ENCODE measurements at places on chromosomes 4 and X.
A peak's percentile ranks its signal among the peaks of the same experiment; 100 is the strongest.

DNA sequence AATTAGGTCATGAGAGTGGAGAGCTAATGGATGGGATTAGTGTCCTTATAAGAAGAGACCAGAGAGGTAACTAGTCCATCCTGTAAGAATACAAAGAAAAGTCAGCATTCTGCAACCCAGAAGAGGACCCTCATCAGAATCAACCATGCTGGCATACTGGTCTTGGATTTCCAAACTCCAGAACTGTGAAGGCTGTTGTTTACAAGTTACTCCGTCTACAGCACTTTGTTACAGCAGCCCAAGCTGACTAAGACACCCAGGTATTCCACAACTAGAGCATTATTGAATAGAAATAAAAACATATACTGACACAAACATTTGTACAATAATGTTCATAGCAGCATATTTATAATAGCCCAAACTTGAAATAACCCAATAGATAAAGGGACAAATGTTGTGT, 9.2 kb downstream of the TMEM156 start:
- DNase-seq = no peak

- DNase-seq = no peak
Observed at GRCh38 chrX:78957768-78958130, 12.6 kb downstream of the P2RY10 start.

- no peak for DNase-seq
Observed at GRCh38 chr4:40953283-40954087, 203.7 kb downstream of the NSUN7 start.

DNA sequence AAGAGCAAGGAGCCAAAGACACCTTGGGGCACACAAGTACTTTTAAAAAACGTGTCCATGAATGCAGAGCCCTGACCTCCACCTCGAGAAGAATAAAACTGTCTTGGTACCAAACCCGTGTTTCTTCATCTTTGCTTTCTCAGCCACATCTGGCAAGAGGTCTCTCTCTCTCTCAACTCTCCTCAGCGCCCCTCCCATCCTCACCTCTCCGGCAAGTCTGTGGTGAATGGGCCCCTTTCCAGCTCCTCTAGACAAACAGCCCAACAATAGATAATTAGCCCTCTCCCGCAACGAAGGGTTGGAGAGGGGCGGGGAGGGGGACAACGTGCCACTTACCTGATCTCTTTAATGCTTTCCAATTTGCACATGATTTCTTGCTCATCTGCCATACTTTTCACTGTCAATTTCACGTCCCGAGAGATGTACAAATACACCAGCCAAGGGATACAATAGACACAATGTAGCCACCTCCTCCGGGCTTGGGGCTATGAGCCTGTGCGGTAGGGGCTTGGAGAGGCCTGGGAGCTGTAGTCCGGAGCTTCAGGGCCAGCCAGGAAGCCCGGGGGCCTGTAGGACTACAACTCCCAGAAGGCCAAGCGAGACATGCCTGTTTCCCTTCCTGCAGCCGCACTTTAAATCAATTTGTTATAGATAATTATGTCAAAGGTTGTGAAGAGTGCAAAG, at the start of gene ZC4H2:
Gene ZC4H2 (minus strand): TSS at position 462 of the 684 bp plus-strand sequence. CDS start 73 bp downstream, at position 389.
- peak; percentile 74 for DNase-seq

DNA sequence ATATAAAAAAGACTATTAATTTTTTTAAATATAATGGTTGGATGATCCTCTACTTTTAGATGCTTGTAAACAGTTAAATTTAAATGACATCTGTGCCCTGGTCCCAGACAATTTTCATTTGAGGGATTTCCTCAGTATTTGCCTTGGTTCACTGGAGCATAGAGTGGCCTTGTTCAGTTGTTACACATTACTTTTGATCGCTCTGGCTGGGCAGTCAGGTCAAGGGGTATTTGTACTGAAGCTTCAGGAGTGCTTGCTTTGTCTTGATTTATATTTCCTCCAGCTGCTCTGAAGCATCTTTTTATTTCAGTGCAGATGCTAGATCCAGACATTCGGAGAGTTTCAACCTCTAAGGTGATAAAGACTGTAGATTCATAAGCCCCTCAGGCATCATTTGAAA, 50.0 kb downstream of the COMMD8 start:
- DNase-seq = peak; percentile 69

GRCh38 chr4:138494931-138495330, 252.8 kb upstream of the SLC7A11 start:
- DNase-seq = no peak

- DNase-seq = no peak
Observed at GRCh38 chr4:120561648-120562047, 360.9 kb downstream of the PRDM5 start.

DNA sequence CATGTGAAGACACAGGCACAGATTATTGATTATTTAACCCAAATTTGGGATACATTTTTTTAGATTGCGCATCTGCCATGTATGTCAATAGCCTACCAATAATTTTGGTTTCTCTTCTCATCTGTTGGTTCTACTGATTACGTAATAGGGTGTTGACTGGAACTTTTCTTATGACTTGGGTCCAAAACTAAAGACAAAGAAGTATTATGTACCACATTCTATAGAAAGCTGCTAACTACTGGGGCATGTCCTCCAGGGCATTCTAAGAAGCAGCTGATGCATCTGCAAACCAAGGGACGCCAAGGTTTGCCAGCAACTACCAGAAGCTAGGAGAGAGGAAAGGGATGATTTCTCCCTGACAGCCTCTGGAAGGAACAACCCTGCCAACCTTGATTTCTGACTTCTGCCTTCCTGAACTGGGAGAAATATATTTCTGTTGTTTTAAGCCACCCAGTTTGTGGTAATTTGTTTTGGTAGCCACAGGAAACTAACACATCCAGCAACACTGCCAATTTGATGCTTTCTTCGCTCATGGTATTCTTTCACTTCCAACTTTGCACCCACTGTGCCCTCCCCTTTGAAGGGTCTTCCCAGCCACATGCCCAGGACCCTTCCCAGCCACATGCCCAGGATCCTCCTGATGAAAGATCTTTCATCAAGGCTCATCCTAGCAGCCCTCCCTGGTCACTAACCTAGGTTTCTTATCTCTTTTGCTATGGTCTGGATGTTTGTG, 15.9 kb upstream of the TLR1 start:
- DNase-seq = no peak

- no peak for DNase-seq
Observed at GRCh38 chrX:119130911-119131310, 3.3 kb upstream of the KIAA1210 start.

DNA sequence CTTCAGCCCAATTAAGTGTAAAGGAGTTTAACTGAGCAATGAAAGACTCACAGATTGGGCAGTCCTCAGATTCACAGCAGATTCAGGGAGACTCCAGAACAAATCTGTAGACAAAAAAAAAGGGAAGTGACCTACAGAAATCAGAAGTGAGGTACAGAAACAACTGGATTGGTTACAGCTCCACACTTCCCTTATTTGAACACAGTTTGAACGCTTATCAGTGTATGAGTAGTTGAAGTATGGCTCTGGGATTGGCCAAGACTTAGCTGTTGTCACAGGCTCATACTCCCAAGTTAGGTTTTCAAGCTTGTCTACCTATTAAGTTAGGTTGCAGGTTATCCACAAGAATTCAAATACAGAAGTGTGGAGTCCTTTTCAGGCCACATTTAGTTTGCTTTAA, 112.4 kb upstream of the ELOVL6 start:
- DNase-seq = no peak

DNA sequence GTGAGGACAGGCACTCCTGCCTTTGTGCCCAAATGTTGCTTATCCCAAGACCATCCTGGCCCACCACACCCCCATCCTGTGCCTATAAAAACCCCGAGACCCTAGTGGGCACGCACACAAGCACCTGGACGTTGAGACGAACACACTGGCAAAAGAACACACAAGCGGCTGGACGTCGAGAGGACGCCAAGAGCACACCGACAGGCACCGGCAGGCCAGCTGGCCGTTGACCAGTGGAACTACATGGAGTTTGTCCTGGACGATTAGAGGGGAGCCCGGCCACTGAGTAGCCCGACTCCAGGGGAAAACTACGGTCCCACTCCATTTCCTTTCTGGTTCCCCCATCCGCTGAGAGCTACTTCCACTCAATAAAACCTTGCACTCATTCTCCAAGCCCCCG, 301.7 kb downstream of the PCDH10 start:
- no peak for DNase-seq

- no peak for DNase-seq
Observed at GRCh38 chr4:112173593-112174558, 28.6 kb downstream of the FAM241A start.

GRCh38 chrX:23493941-23494374, 159.3 kb downstream of the PTCHD1 start:
- no peak for DNase-seq

DNA sequence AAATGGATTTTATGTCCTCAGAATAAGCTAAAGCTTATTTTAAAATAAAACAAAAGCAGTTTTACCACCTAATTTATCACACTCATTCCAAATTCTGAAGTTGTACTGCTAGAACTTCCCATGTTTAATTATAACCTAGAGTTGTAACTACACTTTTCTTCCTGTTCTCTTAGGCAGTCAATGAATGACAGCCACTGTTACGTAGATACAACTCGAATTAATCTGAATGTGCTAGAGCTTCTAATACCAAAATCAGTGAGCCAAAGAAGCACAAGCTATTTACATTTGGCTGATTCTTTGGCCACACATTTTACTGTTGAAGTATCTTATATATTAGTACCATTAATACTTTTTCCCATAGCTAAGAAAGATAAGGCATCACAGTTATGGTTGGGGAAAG, 99.0 kb upstream of the FTHL17 start:
- DNase-seq = no peak

- DNase-seq = no peak
Observed at GRCh38 chrX:44802613-44803012, 41.2 kb upstream of the DUSP21 start.

DNA sequence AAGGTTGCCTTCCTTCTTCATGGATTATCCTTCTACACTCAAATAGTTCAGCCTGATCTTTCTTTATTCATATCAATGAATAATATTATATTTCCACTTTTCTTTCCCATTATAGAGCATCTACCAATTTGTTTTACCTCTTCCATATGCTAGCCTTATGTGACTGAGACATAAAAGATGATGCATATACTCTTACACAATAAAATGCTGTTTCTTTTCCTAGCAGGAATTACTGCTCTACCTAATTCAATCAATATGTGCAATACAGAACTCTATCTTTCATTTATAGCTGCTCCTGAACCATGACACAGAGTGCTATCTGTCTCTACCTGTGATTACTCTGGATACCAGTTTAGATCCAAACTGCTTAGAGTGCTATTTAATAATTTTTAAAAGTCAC, 2334.0 kb downstream of the PCDH7 start:
- no peak for DNase-seq

- DNase-seq = no peak
Observed at GRCh38 chr4:142407596-142407995, 438.5 kb downstream of the INPP4B start.

DNA sequence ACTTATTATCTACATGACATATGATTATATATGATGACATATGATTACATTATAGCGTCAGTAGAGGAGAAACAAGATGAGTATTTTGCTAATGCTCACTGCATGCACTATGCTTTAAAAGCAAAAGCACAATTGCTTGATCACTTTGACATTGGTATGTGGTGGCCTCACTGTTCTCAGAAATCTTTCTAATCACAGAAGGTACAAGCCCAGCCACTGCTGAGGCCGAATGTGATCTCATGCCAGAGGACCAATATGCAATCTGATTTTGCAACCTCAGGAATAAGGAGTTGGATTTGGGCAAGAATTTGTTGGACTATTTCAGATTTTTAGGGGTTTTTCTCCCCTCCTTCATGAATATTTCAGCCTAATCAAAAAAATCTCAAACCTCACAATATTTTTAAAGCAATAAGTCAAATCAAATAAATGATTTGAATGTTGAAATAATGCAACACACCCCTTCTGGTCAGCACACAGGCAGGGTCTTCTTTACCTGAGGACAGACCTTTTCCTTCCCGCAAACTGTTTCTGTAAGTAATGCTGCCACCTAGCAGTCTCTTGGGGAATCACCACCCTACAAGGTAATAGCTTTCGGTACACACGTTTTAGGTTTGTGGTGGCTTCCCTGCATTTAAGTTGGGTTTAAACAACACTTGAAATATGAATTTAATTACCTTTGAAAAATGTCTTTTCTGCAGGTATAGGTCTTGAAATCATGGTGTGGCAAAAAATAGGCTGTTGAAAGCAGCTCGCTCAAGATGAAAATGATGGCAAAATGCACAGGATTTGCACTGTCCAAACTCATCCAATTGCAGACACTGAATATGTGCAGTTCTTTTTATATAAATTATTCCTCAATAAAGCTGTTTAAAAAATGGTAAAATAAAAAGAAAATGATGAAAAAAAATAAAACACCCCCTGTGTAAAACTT, 4.8 kb upstream of the CXCL13 start:
- DNase-seq = no peak

GRCh38 chr4:119238068-119238722, 25.7 kb downstream of the USP53 start:
- DNase-seq = no peak

- peak; percentile 95 for DNase-seq
Observed at GRCh38 chr4:164876700-164877324, at the start of gene APELA. TSS of gene APELA (plus strand) at chr4:164877178. CDS start at chr4:164877332, 154 bp downstream.

DNA sequence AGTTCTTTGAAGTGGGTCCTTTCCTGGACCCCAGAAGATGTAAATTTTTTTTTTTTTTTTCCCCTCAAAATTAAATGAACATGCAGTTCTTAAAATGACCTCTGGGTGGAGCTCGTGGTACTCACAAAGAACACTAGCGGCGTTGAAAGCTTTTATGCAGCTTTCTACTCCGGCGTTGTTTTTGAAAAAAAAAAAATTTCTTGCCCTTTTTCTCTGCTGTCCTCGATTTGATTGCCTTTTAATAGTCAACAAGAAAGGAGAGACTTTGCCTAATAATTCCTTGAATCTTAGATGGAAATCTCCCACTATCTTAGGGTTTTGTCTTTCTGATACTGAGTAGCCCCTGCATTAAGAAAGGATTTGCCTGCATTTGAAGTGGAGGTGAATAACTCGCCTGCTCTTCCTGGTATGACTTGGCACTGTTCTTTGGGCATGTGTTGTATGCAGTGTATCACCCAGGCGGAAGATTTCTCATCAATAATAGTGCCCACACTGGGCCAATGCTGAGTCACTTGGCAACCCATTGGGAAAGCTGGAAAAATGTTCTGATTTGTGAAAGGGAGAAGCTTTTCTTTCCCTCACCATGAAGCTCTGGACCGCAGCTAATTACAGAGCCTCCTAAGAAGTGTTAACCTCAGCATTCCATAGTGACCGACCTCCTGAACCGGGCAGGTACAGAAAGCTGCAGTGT, 104.0 kb downstream of the PHEX start:
- DNase-seq = no peak

- DNase-seq = no peak
Observed at GRCh38 chr4:3225071-3225850, 23.7 kb upstream of the MSANTD1 start.

- no peak for DNase-seq
Observed at GRCh38 chrX:150703695-150703974, 10.4 kb downstream of the MTMR1 start.

Data from NCI-H526 treated with DMSO at 0.1 percent for 48 hours (cell line).